ENCODE measurements at places on chromosomes 1 and 21.

- DNase-seq: no peak
Measured at GRCh38 chr21:21146587-21147373, 148.6 kb downstream of the NCAM2 start.

- no peak for DNase-seq
Measured at GRCh38 chr21:24976238-24976637, 631.0 kb downstream of the MRPL39 start.

DNA sequence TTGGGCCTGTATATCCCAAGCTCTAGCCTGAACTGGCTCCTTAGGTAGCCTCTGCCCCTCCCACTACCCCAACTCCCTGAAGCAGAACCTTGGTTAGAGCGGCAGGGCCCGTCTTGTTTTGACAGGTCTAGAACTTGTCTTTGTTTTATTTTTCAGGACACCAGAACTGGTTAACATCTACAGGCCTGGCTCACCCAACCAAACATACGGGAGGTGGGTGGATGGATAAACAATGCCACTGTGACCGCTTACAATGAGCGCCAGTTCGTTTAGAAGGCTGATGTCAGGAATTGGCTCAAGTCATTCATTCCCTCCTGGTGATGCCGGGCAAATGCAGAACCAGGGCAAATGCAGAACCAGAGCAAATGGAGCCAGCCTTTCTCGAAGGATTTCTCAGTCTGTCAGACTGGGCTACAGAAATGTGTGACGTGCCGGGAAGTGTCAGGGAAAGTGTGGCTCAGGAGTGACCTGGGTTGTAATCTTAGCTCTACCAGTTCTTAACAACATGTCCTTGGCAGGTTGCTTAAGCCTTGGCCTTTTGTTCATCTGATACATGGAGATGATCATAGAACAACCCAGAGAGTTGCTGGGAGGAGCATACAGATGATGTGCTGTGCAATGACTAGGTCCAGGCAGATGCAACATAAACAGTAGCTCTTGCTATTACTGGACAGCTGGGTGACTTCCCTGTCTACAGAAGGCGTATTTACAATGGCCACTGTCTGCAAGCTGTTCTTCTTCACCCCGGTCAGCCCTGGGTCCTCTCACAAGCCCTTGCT, 30.5 kb upstream of the BTG2 start:
- peak; percentile 68 for DNase-seq

- DNase-seq: no peak
Measured at GRCh38 chr1:34477632-34478141, 277.2 kb upstream of the GJB5 start.

GRCh38 chr1:222785529-222785928, 29.3 kb upstream of the DISP1 start:
- no peak for DNase-seq
